ENCODE measurements at places on chromosomes 13 and 19.
A peak's percentile ranks its signal among the peaks of the same experiment; 100 is the strongest.

DNA sequence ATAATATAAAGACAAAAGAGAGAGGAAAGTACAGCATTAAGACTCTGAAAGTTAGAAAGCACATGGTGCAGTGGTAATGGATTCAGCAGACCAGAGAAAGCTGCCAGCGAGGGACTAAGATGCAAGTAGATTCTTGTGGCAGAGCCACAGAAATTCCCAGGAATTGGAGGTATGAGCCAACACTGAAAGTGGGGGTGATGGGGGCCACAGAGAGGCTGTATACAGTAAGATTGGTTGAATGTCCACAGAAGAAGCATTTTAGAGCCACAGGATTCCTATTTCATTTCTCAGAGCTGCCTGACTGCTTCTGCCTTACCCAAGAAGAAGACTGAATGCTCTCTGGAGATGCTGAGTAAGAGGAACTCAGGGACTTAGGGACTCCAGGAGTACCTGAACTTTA, 295.0 kb downstream of the LMO7 start:
- no peak for DNase-seq

- no peak for DNase-seq
These were observed 147.1 kb downstream of the NUFIP1 start for GRCh38 chr13:44842158-44842557.

DNA sequence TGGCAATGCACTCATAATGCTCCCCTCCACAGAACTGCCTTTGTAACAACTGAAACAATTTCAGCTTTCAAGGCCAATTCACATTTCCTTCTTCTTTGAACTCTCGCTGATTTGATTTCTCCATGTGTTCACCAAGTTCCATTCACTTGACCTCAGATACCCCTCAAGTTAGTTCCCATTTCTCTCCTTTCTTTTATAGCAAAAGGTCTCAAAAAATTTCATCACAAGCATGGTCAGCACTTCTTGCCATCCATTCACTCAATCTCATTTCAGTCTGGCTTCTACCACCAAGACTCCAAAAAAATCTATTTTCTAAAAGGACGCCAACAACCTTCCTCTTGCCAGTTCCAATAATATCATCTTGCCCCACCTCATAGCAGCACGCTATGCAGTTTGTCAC, 135.7 kb downstream of the DIAPH3 start:
- DNase-seq: no peak

DNA sequence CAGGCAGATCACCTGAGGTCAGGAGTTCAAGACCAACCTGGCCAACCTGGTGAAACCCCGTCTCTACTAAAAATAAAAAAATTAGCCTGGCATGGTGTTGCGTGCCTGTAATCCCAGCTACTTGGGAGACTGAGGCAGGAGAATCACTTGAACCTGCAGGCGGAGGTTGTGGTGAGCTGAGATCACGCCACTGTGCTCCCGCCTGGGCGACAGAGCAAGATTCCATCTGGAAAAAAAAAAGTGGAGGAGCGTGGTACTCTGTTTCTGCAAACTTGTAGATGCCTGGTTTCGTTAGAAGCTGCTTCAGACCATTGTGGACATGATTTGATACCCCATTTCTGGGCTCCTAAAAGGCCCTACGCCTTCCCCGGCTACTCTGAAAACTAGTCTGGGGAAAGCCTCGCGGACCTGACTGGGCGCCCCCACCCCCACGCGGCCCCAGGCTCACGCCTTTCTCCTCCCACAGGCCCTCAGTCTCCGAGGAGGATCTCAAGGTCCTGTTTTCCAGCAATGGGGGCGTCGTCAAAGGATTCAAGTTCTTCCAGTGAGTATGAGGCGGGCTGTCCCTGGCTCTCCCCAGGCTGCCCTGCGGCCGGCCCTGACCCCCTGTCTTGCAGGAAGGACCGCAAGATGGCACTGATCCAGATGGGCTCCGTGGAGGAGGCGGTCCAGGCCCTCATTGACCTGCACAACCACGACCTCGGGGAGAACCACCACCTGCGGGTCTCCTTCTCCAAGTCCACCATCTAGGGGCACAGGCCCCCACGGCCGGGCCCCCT, 11.5 kb downstream of the PLPPR3 start:
- DNase-seq: no peak

- DNase-seq: no peak
These were observed 16.3 kb upstream of the TCF3 start for GRCh38 chr19:1668486-1669270.

DNA sequence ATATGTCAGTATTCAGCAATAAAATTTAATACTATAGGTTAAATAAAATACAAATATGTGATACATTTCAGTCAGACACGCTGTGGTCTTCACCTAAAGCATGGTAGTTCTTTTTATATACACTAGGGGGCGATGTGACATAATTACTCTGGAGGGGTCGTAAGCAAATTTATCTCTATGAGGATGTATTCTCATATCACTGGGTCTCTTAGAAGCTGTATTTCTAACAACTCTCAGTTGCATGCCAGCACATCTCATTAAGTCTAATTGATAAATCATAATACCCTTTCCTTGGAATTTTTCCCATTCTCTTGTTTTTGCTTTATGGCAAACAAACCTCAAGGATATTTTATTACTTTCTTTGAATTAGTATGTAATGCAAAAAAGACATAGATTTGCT, 3.9 kb upstream of the PCDH17 start:
- DNase-seq: no peak

- DNase-seq: no peak
These were observed 19.6 kb upstream of the NFIC start for GRCh38 chr19:3346677-3347353.

- DNase-seq: no peak
These were observed 16.3 kb upstream of the GSX1 start for GRCh38 chr13:27775943-27776342.

DNA sequence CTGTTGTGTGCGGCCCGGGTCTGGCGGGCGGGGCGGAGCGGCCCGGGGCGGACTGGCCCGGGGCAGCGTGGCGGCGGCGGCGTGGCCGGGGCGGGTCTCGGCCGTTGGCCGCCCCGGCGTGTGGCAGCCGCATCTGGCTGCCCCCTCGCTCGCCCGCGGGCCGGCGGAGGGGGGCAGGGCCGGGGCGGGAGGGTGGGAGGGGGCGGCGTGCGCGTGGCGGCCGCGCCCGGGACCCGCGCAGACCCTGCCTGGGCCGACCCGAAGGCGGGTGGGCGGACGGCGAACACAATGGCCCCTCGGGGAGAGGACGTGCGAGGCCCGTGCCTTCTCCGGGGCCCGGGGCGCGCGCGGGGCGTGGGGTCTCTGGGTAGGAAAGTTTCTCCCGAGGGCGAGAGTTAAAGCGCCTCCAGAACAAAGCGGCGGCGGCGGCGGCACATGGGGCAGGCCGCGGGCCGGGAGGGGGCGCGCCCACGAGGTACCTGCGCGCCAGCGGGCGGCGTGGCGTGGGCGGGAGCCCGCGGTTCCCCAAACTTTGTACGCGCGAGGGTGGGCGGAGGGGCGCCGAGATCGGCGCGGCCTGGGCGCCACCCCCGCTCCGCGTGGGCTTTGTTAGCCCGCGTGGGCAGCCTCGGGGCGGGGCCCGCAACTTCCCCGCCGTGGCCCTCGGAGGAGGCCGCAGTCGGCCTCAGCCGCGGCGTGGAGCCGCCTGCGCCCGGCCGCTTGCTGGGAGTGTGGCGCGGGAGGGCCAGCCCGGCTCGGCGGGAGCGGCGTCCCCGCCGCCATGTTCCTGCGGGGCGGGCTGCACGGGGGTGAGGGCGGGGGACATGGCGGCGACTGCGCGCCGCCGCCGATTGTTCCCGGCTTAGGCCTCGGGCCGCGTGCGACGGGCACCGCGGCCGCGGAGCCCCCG, 764 bp downstream of the MIR17HG start:
- DNase-seq: peak; percentile 82

DNA sequence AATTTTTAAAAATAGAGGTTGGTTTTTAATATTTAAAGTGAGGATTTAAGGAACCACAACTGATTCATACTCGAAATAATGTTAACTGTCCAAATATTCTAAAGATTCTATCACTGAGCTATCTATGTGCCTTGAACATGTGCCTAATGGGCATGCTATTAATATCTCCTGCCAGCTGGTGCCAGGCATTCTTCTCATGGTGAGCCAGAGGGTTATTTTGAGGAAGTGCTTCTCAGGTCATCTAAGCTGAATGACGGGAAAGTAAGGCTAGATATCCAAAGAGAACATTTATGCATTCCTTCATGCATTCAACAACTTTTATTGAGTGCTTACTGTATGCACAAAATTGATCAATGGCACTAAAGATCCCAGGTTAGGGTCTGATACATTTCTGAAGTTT, 138.2 kb downstream of the PIBF1 start:
- no peak for DNase-seq

DNA sequence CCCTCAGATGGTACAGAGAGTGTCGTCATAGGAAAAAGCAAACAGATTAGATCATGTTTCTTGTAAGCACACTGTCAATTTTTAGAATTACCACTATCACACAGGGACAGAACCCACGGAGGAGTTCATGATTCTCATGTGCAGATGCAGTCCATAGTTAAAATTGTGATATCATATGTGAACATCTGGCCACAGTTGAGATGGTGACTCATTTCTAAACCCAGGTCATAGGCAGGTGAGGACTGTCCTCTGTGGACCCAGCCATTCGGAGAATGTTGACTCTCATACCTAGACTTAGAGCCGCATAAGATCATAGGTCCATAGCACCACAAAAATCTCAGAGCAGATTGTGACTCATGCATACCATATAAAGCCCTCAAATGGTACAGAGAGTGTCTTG, 17.8 kb upstream of the ZNF730 start:
- DNase-seq: no peak

- DNase-seq: no peak
These were observed 36.3 kb downstream of the EFNB2 start for GRCh38 chr13:106499113-106499512.

DNA sequence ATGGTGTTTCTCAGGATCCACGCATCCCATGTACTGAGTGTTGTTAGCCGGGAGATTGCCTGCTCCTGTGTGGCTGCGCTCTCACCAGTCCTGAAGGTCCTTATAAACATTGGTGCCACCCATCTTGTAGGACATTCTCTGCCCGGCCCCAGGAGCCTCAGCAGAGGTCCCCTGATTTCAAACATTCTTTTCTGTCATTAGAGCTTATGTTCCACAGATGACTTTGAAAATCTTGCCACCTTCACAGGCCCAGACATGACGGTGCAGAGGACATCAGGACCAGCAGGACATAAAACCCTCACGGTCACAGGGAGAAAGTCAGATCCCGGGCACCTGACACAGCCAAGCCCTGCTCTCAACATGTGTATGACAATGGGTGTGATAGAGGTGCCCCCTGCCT, 33.2 kb upstream of the PEPD start:
- no peak for DNase-seq

- DNase-seq: no peak
These were observed 68.4 kb downstream of the DIAPH3 start for GRCh38 chr13:60095300-60095699.

- DNase-seq: no peak
These were observed 13.4 kb upstream of the SLC44A2 start for GRCh38 chr19:10611907-10612306.

GRCh38 chr13:98143601-98144026, 720 bp downstream of the FARP1 start:
- no peak for DNase-seq

DNA sequence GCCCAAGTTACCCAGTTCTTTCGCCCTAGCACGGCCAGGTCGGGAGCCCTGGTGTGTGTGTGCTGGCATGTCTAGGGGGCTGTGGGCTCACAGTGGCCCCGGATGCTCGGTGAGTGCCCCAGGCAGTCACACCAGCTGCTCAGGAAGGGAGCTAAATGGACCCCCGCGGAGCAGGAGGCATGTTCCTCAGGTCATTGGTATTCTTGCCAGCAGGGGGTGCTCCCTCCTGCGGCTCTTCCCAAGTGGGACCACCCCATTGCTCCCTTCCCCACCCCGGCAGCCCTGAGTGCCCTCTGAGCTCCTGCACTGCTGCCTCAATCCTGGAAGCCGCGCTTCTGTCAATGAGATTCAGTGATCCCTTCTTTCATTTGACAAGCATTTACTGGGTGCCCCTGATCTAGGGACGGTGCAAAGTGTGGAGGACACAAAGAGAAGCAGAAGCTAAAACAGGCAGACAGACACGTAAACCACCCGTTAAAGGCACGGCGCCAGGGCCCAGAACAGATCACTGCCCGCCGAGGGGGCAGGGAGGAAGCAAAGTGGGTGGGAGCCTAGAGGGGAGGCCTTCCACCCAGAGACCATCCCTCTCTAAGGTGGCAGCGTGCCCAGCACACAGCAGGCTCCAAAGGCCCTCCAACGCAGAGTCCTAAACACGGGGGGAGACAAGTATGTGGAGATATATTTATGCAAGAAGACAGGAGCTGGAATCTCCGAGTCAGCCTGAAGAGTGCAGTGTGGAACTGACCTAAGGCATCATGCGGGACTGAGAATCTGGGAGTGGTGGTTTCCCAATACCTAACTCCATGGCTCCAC, 5.2 kb upstream of the ADPRHL1 start:
- no peak for DNase-seq

GRCh38 chr19:40398417-40399131, 8.6 kb upstream of the HIPK4 start:
- peak; percentile 62 for DNase-seq

- DNase-seq: no peak
These were observed 55.6 kb downstream of the RCBTB2 start for GRCh38 chr13:48477191-48477855.

GRCh38 chr19:33840783-33841182, 44.1 kb downstream of the KCTD15 start:
- no peak for DNase-seq

DNA sequence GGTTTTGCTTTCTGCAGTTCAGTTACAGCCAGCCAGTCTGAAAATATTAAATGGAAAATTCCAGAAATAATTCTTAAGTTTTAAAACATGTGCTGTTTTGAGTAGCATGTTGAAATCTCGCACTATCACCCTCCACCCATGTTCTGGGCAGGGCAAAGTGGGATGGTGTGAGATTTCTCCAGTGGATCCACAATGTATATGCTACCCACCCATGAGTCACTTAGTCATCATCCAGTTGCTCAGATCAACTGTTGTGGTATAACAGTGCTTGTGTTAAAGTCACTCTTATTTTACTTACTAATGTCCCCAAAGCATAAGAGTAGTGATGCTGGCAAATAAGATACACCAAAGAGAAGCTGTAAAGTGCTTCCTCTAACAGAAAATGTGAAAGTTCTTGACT, 56.4 kb downstream of the CYSLTR2 start:
- no peak for DNase-seq

DNA sequence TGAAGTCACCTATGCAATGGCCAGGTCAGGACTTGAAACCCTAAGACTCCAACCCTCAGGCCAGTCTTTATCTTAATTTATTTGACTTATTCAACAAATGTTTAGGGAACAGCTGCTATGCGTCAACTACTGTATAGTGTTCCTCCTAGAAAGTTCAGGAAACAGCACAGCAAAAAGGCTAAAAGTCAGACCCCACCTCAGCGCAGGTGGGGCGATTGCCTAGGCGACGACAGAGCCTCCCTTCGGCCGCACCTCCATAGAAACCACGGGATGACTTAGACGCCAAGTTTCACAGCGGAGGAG, 502 bp downstream of the VRK3 start:
- no peak for DNase-seq

GRCh38 chr19:48483301-48483700, 14.1 kb downstream of the CYTH2 start:
- DNase-seq: no peak
